ENCODE measurements at places on chromosomes 3 and 15.

DNA sequence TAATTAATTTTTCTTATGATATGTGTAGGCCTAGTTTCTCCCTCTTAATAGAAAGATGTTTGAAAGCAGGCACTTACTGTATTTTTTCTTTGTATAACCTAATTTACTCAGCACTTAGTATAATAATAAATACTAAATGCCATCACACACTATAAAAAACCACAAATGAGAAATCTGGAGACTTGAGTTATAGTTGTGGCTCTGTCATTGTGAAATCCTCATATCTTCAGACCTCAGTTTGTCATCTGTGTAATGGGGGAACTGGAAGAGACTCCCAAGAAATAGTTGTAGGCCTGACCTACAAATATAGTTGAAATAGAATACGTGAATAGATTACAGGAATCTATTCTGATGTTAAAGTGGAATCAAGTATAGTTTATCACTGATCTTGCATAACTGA is 287.6 kb upstream of the DPH6 start:
- no peak for DNase-seq

- no peak for DNase-seq
These were observed 13.7 kb downstream of the CYFIP1 start for GRCh38 chr15:22966321-22967083.

DNA sequence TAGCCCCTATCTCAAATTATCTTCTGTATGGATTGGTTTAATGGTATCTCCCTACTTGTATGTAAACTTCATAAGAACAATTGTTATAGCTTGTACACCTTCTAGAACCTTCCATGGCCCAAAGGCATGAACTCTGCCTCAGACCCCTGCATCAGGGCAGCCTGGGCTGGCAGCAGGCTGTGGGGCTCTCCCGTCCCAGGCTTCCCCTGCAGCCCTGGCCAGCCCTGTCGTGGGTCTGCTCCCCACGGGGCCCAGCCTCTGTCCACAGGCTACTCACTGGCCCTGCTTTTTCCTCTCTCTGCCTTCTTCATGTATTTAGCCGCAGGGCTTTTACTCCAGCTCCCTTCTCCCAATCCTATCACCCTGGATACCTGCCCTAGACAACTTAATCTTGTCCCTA is 4.4 kb downstream of the SCN5A start:
- no peak for DNase-seq

GRCh38 chr3:178054471-178054870 is 481.8 kb upstream of the KCNMB2 start:
- no peak for DNase-seq

DNA sequence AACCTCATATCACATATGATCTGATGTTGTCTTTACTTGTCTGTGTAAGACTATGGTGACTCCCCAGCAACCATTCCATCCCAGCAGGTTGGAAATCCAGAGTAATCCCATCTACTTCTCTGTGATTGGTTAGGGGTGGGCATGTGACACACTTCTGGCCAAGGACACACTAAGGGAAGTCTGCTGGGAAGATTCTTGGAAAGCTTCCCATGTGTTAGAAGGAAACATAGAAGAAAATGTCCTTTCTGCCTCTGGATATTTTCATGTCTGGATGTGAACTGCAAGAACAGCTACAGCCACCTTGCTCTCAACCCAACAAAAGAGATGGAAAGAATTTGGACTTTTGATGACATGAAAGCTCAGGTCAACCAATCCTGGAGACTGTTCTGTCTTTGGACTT is 2.6 kb upstream of the UBE2Q2 start:
- DNase-seq, result no peak

- DNase-seq, result no peak
These were observed 44.3 kb upstream of the EIF1B start for GRCh38 chr3:40265181-40265580.

GRCh38 chr15:69951898-69952555 is 145.7 kb downstream of the TLE3 start:
- no peak for DNase-seq

GRCh38 chr15:68384451-68385239 is 47.3 kb downstream of the ITGA11 start:
- DNase-seq, result no peak

DNA sequence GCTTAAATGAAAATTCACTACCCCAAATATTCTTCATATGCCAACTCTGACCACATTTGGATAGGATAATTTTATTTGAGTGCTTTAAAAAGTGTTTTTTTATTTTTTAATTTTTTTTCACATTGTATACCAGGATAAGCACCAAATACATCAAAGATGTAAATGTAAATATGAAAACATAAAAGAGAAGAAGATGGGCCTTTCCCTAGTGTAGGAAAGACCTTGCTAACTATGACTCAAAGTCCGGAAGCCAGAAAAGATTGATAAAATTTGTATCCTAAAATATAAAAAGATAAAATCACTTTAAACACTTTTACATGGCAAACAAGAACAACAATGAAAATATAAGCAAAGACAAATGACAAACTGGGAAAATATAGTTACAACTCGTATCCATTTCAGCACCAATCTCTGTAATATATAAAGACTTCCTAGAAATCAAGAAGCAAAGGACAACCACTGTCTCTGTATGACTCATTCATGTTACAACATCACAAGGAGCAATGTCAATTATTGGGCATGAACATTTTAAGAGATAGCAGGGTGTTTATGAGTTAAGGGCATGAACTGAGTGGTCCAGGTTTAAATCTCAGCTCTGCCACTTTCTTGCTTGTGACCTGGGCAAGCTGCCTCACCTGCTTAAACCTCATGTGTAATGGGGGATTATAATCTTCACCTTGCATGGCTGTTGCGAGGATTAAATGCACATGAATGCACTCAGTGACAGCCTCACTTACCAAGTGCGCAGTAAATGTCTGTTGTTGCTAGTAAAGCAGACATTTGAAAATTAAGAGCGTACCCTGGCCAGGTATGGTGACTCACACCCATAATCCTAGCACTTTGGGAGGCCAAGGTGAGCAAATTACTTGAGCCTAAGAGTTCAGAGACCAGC is 25.3 kb upstream of the ARHGEF3 start:
- no peak for DNase-seq

GRCh38 chr3:63538919-63539318 is 113.6 kb upstream of the SNTN start:
- DNase-seq, result no peak

GRCh38 chr15:99101501-99101900 is 3.4 kb upstream of the SYNM start:
- no peak for DNase-seq

DNA sequence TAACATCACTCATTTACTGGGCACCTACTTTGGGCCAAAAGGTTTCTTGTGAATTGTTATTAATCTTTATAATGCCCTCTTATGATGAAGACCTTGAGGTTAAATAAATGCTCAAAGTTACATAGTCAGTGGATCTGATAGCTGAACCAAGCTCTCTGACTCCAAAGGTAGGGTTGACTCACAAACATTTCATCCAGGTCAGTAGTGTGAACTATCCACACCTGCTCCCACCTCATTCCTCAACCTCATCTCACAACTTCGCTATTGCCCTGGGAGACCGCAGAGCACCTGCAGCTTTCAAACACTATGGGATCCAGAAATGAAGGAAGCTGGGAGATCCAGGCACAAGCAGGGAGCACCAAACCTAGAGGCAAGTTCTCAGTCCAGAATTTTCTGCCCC is 93.8 kb upstream of the FGF12 start:
- no peak for DNase-seq

DNA sequence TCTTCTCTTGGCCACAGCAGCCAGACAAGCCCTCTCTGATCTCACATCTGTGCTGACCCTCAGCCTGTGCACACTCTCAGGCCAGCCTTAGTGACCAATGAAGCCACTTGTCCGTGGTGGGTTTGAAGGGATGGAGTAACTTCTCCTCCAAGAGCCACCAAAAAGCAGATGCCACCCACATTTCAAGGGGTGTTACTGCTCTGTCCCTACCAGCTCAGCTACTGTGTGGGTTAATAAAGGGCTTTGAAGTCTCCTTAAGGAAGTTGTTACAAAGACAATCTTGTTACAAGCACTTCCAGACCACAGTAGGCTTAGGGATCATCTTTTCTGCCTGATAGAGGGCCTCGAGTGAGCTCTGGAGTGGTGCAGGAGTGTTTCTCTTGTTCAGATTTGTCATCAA is 3.3 kb upstream of the CA12 start:
- DNase-seq, result no peak

DNA sequence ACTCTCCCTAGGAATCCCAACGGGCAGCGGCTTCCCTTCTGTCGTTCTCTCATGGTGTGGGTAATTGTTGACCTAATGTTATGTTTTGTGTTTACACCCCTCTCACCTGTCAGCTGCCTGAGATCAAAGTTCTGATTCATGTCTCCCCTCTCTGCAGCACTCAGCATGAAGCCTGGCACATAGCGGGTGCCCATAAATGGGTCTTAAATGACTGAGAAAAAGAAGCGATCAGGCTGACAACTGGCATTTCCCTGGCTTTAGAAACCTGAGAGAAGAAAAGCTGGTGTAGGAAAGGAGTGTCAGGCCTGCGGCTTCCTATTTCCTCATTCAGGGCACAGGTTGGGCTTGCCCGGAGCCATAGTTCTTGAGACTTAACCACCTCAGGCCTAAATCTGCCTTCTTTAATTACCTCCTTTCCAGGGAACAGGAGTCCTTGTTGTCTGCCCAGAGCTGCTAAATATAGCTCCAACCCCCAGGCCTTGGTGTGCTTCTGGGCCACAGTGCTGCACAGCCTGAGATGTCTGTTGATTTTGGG is 31.8 kb downstream of the LPP start:
- DNase-seq, result no peak

- DNase-seq, result no peak
These were observed 9.9 kb downstream of the LOXL1 start for GRCh38 chr15:73936181-73936580.

DNA sequence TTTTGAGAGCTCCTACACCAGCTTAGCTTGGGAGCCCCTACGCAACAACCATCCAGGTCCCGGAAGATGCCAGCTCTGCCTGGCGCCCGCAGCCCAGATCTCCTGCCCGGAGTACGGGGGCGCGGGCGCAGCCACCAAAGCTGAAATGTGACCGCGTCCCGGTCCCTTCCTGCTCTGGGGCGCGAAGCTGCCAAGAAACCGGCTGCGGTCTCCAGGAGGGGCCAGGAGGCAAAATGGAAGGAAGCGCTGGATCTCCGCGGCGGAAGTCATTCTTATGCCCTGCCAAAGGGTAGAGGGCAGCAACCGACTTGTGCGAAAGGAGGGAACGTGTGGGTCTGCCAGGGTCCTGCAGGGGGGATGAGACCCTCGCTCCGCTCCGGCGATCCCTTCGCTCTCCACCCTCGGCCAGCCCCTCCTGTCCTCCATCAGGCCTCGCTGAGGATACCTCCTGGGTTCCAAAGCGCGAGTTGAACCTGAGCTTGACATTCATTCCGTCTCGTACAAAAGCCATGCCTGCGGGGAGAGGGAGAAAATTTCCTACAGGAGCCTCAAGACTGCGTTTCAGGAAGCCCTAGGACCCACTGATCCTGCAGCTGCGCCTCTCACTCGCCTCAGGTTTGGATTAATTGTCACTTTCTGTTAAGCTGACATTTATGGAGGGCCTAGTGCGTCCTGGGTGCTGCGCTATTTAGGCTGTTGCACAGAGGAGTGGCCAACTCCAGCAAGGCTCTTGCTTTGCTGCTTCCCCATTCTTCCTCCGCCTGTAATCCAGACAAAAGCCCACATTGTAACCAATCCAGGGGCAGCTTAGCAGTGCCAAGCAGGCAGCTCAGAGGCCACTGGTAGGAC is 98.3 kb upstream of the VGLL3 start:
- no peak for DNase-seq

GRCh38 chr15:66986951-66987350 is 78.5 kb upstream of the SMAD3 start:
- no peak for DNase-seq

GRCh38 chr3:43142472-43142871 is 36.6 kb upstream of the POMGNT2 start:
- DNase-seq, result no peak

DNA sequence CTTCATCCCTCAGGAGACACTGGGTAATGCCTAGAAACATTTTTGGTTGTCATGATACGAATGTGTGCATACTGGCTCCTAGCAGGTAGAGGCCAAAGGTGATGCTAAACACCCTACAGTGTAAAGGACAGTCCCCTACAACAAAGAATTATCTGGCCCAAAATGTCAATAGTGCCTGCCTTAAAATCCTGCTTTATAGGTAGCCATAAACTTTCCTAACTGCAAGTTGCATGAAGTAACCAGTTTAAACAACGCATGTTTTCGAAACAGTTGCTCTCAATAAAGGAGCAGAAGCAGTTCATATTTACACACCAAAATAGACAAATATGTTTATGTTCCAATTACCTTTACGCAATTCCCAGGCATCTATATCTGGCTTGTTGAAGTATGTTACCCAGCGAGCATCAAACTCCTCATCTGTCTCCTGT is 9.1 kb downstream of the COX5A start:
- DNase-seq, result no peak

DNA sequence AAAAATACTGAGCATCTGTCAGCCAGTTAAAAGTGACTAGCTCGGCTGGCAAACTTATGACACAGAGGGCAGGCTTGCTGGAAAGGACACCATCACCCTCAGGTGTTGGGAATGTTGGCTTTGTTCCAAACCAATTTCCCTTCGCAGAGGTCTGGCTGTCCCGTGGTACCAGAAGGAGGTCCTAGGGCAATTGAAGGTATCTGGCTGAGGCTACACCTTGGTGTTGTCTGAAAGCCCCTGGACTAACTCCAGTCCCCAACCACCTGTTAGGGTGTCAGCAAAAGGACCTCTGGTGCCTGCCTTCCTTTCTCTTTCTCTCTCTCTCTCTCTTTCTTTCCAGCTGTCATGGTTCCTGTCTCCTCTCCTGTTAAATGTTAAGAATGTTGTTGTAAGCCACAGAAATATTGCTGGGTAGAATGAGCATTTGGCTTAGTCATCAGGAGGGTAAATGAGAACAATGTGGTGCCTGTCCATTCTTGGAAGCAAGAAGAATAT is 12.5 kb downstream of the PRR20G start:
- no peak for DNase-seq

DNA sequence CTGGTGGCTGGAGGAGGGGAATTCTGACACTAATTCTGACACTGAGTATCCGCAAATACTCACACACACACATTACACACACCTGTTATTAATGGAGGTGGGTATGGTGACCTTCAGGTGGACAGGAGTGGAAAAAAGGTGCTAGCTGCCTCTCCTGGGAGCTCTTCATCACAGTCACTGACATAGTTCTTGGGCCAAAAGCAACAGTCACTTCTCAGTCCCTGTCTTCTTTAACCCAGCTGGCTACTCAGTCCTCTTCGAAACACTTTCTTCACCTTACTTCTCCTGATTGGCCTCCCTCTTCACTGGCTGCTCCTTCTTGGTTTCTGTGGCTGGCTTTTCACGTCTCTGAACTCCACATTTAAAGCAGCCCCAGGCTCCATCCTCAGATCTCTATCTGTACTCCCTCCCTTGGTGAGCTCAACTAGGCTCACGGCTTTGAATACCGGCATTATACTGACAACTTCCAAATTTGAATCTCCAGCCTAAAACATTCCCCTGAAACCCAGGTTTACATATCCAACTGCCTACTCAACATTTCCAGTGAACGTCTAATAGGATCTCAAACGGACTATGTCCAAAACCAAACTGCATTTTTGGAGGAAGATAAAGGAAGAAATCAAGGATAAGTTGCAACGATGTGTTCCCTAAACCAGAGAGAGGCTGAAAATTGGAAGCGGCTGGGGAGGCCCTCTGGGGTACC is 53.2 kb upstream of the HEG1 start:
- no peak for DNase-seq
